ENCODE measurements at places on chromosomes 1 and 21.

- DNase-seq: peak; percentile 60
These were observed 8.6 kb downstream of the FMOD start for GRCh38 chr1:203342192-203342940.

DNA sequence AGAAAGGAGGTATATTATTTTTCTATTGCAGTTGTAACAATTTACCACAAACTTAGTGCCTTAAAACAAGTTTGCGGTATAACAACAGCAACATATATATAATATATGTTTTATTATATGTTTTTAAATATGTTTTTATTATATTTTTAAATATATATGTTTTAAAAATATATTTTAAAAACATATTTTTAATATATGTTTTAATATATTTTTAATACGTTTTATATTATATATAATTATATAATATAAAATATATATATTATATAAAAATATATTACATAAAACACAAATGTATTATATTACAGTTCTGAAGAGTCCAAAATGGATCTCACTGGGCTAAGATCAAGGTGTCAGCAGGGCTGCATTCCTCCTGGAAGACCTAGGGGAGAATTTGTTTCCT is 27.5 kb upstream of the FNBP1L start:
- DNase-seq: no peak

DNA sequence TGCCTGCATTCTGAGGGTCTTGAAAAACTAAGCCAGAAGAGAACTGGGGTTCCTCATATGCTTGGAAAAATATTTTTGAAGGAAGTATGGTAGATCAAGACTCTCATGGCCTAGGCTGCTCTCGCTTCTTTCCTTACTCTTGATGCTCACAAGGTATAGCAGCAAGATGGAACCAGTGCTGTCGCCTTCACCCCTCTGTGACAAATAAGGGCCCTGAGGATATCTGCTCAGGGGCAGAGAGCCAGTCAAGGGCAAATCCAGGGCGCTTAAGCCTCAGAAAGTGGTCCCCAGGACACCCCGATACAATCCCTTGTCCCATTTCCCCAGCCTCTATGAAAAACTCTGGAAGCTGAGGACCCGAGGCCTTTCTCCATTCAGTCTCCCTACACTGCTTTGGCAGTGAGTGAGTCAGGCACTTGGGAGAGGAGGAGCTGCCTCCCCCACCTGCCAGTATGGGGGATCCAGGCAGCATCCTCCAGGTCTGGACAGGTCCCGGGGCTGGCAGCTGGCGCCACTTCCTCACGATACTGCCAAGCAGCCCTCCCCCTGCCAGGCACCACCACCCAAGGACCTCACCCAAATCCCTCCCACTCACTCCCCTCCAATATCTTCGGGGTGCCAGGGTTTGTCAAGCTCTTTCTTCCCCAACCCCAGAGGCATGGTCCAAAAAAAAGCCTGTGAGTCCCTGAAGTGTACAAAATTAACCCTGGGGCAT is 1.3 kb downstream of the IGSF9 start:
- no peak for DNase-seq

DNA sequence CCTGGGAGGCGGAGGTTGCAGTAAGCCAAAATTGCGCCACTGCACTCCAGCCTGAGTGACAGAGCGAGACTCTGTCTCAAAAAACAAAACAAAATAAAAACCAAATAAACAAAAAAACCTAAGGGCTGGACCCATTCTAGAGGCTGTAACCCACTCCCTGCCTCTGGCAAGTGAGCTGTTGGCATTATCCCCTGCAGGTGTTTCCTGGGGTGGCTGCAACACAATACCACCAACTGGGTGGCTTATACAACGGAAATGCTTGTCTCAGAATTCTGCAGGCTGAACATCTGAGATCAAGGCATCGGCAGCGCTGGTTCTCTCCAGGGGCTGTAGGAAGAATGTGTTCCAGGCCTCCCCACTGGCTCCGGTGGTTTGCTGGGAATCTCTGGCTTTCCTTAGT is 15.2 kb downstream of the LRRC38 start:
- no peak for DNase-seq

- DNase-seq: no peak
These were observed 23.3 kb upstream of the CD55 start for GRCh38 chr1:207298186-207298585.

- no peak for DNase-seq
These were observed 15.5 kb downstream of the LYPLAL1 start for GRCh38 chr1:219189021-219189824.

- DNase-seq: no peak
These were observed 58.6 kb upstream of the TMEM51 start for GRCh38 chr1:15094719-15095495.

GRCh38 chr1:118985640-118986554 is 2.2 kb downstream of the TBX15 start:
- no peak for DNase-seq

All from stimulated activated CD4-positive, alpha-beta T cell treated with anti-CD3 and anti-CD28 coated beads, Interleukin-4, amount 100 ng/mL, for 24 hours (primary cell).